ENCODE measurements at places on chromosomes 6 and 20.

DNA sequence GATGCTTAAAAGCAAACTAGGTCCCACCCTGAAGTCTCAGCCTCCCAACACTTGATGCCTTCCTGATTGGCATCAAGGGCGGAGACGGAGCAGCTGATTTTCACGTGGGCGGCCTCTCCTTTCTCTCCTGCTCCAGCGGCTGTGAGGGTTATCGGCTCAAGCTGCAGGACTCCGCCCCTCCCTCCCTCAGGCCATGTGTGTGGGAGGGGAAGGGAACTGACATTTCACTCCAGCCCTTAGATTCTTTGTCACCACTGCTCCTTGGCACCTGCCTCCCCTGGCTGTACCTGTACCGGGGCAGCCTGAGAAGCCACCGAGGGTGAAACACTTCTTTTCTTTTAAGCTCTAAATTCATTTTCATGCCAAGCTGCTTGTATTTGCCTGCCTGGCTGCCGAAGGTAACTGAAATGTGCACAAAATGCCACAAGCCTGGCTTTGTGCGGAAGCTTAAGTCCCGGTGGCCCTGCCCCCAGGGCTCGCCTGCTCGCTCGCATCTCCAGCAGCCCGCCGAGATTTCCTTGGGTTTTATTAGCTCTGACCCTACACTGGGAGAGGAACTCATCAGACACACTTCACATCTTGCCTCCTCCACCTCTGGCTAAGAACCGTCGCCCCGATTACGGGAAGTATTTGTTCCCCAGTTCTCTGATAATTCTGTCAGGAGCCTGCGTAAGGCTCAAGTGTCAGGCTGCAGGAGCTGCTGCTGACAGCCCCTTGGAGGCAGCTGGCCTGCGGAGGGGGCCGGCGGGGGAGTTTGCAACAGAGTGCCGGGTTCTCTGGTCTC lies 9.6 kb upstream of the CPNE5 start:
- DNase-seq, result no peak

DNA sequence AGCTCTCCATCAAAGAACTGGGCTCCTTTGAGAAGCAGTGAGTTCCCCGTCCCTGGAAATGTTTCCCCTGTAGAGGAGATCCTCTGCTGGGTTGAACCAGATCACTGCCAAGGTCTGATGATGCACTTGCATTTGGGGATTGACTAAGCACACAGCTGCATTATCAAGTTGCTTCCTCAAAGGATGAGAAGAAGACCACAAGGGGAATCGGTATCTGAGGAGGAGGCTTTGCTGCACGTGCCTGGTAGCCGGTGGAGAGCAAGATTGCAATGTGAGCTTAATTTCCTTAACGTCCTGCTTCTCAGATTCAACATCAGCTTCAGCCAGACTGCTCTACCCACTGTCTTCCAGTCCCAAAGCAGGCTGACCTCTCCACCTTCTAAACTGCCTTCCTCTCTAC lies 128.8 kb upstream of the STMND1 start:
- DNase-seq, result no peak

GRCh38 chr20:13131688-13132087 lies 89.4 kb upstream of the ISM1 start:
- no peak for DNase-seq

- no peak for DNase-seq
Measured at GRCh38 chr6:22204153-22204552, 92.7 kb downstream of the PRL start.

DNA sequence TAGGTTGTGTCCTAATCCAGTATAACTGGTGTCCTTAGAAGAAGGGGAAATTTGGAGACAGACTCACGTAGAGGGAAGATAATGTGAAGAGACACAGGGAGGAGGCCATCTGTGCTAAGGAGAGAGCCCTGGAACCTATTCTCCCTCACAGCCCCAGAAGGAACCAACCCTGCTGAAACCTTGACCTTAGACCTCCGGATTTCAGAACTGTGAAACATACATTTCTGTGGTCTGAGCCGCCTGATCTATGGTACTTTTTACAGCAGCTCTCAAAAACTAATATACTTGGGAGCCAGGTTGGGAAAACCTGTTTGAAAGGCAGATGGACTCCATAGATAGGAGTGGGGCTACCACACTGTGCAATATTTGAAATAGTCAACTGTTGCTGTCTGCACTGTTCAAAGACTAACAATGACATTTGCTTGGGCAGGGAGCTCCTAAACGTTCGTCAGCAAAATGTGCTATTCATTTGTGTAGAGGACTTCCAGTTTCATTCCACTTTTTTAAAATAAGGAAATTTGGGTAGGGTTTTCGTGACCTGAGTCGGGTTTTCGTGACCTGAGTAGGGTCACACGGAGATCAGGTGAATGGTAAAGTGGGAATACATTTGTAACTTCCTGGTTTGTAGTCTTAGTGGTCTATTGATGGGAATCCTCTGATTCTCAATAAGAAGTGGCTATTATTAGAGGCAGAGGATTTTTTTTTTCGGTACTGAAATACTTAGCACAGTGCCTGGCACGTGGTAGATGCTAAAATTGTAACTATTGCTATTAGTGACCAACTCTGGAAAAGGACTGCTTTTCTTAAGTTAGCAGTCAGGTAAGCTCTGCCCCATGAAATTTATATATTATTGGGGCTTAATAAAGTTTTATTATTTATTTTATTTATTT lies 11.4 kb downstream of the TAGAP start:
- DNase-seq, result no peak

DNA sequence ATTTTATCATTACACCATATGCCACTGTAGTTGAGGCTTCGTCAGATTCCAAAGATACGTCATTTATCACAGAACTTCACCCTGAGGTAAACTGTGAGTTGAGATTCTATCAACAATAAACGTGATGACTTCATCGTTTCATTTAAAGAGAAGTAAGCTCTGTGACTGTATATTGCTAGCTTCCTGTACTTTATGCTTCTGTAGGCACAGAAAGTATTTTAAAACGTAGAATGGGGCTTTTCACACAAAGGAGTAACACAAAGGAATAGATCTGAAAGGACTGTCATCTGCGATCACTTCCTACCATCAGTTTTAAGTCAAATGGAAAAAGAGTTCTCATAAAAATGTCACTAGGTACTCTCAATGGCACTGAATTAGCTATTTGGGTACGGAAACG lies 234.4 kb upstream of the MCHR2 start:
- no peak for DNase-seq

- DNase-seq, result no peak
Measured at GRCh38 chr6:145012039-145012662, 723.2 kb downstream of the EPM2A start.

- no peak for DNase-seq
Measured at GRCh38 chr6:82568290-82568993, 204.8 kb downstream of the TPBG start.

DNA sequence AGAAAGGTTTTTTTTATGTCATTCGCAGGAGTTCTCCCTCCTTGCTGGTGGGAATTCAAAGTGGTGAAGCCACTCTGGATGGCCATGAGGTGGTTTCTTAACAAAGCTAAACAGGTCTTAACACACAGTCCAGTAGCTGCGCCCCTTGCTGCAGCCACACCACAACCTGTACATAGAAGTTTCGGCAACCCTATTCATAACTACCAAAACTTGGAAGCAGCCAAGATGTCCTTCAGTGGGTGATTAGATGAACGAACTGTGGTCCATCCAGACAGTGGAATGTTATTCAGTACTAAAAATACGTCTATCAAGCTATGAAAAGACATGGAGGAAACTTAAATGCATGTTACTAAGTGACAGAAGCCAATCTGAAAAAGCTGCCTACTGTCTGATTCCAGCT lies 78.9 kb downstream of the FAM120B start:
- no peak for DNase-seq

DNA sequence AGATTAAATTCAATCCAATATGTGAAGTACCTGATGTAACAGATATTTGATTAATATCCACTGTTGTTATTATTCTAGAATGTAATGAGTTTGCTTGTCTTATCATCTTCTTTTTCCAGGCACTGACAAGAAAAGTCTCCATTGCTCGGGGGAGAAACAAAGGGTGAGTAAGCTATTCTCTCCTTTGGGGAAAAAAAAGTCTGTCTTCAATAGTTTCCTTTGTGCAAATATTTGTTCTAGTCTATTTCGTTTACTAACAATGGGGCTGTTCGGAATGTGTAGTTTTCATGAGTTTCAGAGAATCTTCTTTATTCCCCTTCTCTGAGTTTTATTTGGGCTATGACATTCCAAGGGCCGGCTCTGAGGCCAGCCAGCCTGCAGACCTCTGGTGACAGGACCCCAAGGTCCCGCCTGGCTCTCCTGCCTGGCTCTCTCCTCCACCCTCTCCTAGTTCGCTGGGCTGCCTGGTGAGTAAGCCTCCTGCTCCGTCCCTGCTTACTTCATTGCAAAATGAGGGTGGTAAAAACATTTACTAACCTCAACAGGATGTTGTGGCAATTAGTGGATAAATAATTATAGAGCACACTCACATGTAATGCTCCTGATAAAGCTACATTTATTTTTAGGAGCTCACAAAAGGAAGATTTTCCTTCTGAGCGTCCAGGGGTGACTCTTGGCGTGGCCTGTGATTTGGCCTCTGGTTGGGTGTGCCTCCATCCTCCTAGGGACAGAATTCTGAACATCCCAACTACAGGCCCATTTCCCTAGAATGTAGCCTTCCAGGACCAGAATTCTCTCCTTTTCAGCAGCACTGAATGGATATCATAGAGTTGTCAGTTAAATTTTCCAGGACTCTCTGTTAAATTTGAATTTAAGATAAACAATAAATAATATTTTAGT lies 43.1 kb upstream of the SNX9 start:
- DNase-seq, result no peak

- no peak for DNase-seq
Measured at GRCh38 chr20:13344671-13345070, 123.6 kb downstream of the ISM1 start.

GRCh38 chr6:137403855-137404254 lies 90.3 kb downstream of the OLIG3 start:
- DNase-seq, result no peak

DNA sequence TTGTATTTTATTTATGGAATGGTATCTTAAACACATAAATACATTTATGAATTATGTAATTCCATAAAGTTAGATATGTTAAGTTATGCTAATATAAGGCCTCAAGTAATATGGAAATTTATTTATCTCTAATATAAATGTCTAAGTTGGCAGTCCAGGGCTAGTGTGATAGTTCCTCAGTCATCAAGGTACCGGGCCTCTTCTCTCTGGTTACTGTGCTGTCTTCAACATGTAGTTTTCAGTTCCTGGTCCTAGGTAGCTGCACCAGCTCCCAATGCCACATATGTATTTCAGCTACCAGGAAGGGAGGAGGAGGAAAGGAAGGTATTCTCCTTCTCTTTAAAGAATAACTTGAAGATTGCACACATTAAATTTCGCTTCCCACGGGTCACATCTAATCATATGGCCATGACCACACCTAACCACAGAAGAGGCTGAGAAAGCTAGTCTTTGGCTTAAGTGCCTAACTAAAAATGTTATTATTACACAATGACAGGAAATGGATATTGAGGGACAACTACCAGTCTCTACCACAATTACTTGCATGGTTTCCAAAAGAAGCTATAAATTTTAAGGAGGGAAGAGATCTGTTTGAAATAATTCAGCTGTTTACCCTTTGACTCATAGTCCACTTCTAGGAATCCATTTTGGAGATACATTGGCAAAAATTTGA lies 68.6 kb downstream of the BCKDHB start:
- DNase-seq, result no peak

DNA sequence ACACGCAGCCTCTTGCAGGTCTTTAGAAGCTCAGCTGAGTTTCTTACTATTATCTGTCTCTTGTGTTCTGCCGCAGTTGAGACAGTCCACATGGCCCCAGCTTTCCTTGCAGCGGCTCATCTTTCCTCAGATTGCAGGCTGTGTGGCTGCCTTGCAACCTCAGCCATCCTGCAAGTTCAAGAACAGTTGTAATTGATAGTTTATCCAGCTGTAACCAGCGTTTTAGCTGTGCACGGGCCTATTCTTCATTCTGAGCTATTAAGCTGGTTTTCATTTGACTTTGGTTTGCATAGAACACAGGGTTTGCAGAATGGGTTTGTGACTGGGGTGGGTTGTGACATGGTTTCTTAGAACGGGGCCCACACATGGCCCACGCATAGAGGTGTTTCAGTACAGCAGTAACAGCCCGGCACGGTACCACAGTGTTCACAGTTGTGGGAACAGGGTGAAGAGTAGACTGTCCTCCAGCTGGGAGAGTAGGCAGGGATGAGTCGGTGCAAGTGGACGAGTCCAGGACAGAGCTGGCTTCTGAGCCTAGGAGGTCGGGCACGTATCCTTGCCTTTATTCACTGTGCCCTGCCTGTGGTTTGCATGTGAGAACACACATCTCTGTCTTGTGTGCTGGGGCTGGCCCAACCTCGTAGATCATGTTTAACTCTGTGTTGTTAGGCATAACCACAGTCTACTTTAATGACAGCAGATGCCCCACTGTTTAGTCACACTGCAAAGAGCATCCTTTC lies 89.2 kb downstream of the RPP40 start:
- DNase-seq, result no peak

GRCh38 chr6:35691027-35691824 lies 2.5 kb upstream of the FKBP5 start:
- DNase-seq, result no peak

GRCh38 chr6:3301506-3301905 lies 42.8 kb downstream of the PSMG4 start:
- DNase-seq, result no peak

- DNase-seq, result no peak
Measured at GRCh38 chr6:41777551-41778285, 2.0 kb downstream of the FRS3 start.

GRCh38 chr20:58131551-58132142 lies 96.8 kb downstream of the ANKRD60 start:
- DNase-seq, result no peak

GRCh38 chr6:7687145-7688111 lies 38.5 kb upstream of the BMP6 start:
- DNase-seq, result no peak

GRCh38 chr6:52537001-52537753 lies 39.7 kb downstream of the TRAM2 start:
- DNase-seq, result no peak

DNA sequence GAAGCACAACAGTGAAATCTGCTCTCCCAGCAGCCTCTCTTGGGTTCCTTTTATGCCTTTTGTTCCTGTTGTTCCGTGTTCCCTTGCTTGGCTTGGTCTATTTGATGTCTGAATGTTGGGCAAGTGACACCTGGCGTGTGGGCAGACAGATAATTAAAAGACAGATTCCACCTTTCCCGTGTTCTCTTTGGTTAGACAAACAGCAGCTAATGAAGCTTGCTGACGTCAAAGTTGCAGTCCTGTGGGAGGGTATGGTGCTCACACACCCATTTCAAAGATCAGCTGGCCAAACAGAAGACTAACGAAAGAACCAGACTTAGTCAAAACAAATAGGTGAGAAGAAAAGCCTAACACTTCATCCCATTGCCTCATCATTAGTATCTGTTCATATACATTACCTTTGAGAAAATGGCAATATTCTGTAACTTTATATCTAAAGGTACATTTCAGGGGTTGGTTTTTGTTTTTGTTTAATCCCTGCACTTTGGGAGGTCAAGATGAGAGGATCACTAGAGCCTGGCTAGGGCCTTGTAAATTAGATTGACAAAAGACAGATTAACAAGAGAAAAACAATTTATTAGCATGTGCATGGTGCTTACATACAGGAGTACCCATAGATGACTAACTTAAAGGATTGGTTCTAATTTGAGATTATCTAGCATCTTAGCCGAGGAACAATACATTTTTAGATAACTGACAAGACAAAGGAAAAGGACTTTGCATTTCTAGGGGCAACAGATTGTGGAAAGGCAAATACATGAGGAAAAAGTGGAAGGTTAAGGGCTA lies 48.9 kb upstream of the TNFRSF21 start:
- DNase-seq, result no peak

Measured in effector CD8-positive, alpha-beta T cell (primary cell).